ENCODE measurements at places on chromosomes 6 and 20.

GRCh38 chr6:139525415-139525814 lies 151.0 kb upstream of the CITED2 start:
- DNase-seq = no peak

DNA sequence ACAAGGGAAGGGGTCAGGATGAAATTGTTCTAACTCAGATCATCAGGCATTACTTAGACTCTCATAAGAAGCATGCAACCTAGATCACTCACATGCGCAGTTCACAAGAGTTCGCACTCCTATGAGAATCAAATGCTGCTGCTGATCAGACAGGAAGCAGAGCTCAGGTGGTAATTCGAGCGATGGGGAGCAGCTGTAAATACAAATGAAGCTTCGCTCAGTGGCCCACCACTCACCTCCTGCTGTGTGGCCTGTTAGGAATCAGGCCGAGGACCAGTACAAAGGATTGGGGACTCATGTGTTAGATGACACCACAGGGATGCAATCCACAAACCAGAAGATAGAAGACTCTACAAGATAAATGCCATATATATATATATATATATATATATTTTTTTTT lies 31.5 kb upstream of the TOP1 start:
- DNase-seq = no peak

- DNase-seq = no peak
Observed at GRCh38 chr20:15675061-15675514, 898.2 kb downstream of the KIF16B start.

GRCh38 chr20:24735263-24735662 lies 213.8 kb upstream of the CST7 start:
- DNase-seq = peak; percentile 21

- DNase-seq = no peak
Observed at GRCh38 chr6:168302534-168302933, 17.0 kb downstream of the DACT2 start.

DNA sequence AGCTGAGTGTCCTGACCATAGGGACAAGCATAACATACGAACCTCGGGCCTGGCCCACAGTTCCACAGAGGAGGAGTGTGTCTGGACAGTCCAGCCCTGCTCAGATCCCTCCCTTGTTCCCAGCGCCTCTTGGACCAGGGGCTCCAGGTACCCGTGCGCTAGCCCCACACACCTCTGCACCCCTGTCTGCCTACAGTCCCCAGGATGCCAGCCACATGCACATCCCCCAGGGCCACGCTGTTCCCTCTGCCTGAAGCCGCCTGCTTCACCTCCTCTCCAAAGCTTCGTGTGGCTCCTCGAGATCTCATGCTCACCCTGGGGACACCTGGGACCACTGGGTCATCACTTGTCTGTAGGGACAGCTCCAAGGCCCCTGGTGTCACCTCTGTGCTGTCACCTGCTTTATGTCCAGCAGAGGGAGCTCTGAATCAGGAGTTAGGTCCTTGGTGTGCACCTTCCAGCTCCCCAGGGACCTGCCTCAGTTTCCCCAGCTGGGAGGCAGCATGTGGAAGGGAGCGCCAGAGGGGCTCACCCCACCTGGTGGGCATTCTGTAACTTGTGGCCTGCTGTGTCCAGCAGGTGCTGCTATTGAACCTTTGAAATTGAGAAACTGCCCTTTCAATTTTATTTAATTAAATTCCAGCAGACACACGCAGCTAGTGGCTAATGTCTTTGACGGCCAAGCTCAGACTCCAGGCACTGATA lies 7.3 kb upstream of the YTHDF1 start:
- peak; percentile 50 for DNase-seq

DNA sequence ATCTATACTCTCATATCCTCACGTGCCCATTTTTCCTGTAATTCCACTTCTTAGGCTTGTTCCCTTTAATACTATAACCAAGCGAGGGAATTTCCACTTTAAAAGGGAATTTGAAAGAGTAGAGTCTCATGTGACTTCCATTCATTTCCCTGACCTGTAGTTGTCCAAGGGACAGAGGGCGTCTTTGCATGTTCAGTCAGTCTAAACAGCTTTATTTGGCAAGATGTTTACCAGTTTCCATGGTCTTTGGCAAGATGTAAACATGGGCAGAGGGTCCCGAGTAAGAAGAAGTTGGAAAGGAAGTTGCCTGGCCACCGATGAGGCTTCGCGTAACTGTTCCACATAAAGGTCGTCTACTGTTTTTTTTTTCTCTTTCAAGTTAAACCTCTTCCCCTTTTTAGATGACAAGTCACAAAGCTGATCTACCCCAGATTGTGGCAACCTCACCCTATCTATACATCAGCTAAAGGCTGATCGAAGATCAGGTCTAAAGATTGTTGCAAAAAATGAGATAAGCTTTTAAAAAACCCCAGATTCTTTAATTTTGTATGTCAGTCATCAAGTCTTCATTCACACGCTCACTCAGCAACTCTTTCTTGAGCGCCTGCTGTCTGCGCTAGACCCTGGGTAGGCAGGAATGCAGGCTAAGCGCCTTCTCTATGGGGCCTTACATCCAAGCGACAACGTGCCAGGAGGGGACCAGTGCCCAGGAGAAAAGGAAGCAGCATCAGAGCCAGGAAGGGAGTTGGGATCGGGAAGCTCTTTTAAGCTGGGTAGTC lies 31.7 kb upstream of the CCR6 start:
- DNase-seq = no peak

DNA sequence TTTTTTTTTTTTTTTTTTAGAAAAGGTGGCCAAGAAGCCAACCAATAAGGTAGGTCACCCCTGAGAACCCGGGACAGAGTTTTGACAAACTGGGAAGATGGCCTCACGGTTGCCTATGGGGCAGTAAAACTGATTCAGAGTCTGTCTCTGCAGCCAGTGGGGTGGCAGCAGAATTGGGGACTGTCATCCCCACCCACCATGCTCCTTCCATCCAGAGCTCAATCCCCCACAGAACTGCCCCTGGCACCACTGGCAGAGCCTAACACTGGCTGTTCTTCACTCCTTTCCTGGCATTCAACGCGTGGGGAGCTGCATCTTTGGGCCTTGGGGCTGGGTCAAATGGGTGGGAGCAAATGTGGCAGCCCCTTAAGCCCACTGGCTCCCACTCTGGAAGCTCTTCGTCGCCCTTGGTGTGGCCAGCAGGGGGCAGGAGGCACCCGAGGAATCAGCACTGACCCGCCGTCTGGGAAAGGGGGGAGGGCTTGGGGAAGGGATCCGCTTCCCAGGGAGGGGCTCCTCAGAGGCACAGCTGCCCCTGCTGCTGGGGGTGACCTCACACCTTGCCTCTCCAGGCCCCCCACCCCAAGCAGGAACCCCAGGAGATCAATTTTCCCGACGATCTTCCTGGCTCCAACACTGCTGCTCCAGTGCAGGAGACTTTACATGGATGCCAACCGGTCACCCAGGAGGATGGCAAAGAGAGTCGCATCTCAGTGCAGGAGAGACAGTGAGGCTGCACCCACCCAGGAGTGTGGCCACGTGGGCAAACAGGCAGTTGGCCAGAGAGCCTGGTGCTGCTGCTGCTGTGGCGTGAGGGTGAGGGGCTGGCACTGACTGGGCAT lies 10.4 kb downstream of the CD40 start:
- DNase-seq = peak; percentile 8

- DNase-seq = no peak
Observed at GRCh38 chr6:68640491-68640835, 5.4 kb downstream of the ADGRB3 start.

- no peak for DNase-seq
Observed at GRCh38 chr20:4730780-4731179, 9.1 kb downstream of the PRND start.

GRCh38 chr6:154675602-154676088 lies 57.6 kb upstream of the SCAF8 start:
- peak; percentile 92 for DNase-seq

DNA sequence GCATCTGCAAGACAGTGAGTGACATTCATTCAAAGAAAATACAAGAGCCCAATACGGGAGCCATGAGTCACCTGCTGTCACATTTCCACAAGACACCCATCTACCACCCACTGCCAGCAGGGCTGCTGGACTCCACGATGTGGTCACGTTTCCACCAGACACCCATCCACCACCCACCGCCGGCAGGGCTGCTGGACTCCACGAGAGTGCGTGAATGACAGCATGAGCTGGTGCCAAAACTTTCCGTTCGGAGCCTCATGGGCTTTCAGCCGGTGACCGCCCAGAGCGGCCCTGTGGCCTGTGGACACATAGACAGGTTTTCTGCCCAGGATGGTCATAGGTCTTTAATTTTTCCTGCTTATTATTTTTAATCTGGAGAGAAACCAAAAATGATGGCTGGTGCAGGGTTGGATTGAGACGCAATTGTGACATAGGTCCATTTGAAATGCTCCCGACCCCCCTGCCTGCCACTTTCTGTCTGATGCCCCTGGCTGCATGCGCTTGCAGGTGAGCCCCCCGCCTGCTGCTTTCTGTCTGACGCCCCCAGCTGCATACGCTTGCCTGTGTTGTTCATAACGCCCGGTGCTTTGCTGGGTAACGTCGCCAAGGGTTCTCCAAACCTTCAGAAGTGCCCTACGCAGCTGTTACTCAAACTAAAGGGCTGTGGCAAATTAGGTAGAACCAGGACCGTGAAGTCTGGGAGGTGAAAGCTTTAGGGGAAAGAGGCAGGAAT lies 59.1 kb upstream of the SMOC2 start:
- DNase-seq = no peak

DNA sequence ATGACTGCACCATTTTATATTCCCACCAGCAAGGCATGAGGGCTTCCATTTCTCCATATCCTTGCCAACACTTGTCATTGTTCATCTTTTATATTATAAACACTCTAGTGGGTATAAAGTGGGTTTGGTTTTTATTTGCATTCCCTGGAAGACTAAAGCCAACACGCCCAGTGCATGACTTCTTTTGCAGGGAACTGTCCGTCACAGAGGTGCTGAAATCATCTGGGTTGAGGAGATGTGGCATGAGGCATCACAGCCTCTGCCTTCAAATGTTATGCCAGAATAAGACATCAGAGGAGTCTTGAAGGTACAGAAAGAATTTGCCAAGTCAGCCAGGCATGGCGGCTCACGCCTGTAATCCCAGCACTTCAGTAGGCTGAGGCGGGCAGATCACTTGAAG lies 29.9 kb upstream of the FAM210B start:
- DNase-seq = peak; percentile 23

- DNase-seq = no peak
Observed at GRCh38 chr20:33062105-33062824, 8.6 kb downstream of the BPIFB3 start.

- peak; percentile 85 for DNase-seq
Observed at GRCh38 chr6:104705095-104705707, 154.5 kb downstream of the HACE1 start.

DNA sequence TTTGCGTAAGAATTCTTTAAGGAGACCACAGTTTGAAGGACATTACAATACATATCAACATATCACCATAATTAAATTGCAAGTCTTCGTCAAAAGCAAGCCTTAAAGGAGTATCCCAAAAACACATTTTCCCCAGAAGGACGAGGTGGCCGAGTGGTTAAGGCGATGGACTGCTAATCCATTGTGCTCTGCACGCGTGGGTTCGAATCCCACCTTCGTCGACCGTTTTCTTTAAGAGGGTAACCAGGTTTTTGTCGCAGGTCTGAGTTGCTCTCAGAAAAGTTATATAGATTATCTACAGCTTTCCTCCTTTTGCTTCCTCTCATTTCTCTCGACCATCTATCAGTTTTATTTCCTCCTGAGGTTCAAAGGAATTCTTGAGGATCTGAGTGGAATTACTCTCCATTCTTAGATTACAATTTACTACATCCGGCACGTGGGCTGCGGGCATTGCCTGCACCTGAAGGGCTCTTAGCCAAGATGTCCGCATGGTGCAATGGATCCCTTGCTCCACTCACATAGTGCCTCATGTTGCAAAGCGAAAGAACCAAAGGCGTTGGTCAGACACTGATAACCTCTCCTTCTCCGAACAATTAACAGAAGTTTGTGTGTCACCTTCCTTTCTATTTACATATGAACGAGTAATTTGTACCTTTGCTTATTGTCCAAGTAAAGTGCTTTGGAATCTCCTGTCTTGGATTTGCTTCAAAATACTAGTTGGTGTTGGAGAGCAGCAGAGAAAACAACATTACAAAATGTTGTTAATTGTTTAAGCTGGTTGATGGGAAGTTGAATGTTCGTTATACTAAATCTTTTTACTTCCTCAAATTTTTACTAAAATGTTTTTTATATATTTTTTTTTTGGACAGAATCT lies 14.0 kb downstream of the POM121L2 start:
- peak; percentile 42 for DNase-seq

DNA sequence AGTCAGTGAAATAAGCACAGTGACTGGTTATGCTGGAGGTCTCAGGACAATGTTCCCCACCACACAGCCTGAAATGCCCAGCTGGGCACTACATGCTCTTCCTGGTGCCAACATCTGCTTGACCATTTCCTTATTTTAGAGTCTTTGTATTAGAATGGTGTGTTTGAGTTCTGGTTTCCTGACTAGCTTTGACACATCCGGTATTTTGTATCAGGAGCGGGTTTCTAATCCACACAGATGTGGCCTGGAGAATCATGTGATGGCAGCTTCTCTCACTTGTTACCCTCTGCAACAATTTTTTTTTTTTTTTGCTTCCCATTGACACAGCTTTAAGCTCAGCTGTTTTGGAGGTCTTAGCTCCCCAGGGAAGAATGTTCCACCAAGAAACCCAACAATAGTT lies 164.5 kb upstream of the CST7 start:
- DNase-seq = no peak

GRCh38 chr20:23205211-23205610 lies 119.1 kb upstream of the CD93 start:
- no peak for DNase-seq

GRCh38 chr6:43860285-43860684 lies 90.3 kb downstream of the VEGFA start:
- no peak for DNase-seq

GRCh38 chr6:101747716-101748115 lies 354.2 kb downstream of the GRIK2 start:
- DNase-seq = no peak

GRCh38 chr6:80179695-80180094 lies 73.2 kb downstream of the BCKDHB start:
- peak; percentile 15 for DNase-seq

DNA sequence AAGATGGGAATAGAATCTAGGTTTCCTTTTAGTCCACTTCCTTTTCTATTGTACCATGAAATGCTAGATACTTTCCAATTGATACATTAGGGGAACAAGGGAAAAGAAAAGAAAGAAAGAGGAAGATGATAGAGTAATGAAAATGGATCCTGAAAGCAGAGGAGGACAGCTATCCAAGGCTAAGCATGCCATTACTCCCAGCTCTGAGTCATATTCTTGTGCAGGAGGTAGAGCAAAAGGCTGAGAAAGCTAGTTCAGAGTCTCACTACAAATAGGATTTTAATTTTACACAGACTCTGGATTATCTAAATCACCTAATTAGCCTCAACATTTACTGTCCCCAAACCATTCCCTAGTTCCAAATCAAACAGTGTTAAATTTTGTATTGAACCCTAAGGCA lies 23.6 kb downstream of the RWDD2A start:
- peak; percentile 37 for DNase-seq

- DNase-seq = no peak
Observed at GRCh38 chr6:150298030-150298380, 70.8 kb upstream of the IYD start.

GRCh38 chr6:56764081-56764566 lies 121.4 kb upstream of the DST start:
- DNase-seq = peak; percentile 53

- DNase-seq = peak; percentile 8
Observed at GRCh38 chr20:57999465-58000111, 228.9 kb downstream of the ANKRD60 start.

Data from fibroblast of skin of back (primary cell).